ENCODE measurements at places on chromosomes 2 and 18.

DNA sequence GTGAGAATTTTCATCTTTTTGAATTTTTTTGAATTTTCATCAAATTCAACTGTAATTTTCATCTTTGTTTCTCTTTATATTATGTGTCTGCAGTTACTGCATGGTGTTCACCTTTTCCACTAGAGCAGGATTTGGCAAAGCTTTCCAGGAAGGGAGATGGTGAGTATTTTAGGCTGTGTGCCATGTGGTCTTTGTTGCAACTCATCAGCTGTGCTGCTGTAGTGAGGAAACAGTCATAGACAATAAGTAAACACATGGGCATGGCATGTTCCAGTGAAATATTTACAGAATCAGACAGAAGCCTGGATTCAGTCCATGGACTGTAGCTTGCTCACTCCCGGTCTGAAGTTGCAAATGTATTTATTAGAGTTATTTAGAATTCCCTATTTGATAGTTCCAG, 120.4 kb downstream of the DCDC2C start:
- DNase-seq = peak; percentile 53

GRCh38 chr2:7676714-7677113, 759.5 kb downstream of the RNF144A start:
- no peak for DNase-seq

- no peak for DNase-seq
Measured at GRCh38 chr2:117562654-117563053, 251.8 kb upstream of the DDX18 start.

DNA sequence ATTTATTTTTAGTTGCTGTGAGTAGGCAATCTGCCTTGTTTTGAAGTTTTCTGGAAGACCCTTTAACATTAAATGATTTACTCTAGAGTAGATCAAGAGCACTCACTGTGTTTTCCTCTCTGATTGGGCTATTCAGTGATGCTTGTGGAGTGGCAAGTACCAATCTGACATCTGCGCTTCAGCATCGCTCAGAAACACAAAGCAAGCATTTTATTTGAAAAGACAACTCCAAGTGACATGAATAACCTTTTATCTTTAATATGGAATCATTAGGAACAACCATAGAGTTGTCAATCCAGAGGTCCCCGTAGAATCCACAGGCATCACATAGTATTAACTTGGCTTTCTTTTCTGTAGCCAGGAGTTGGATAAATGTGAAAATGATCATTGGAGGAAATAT, 114.7 kb downstream of the CPS1 start:
- no peak for DNase-seq

GRCh38 chr2:220941683-220942082, 630.4 kb downstream of the EPHA4 start:
- DNase-seq = no peak

- DNase-seq = no peak
Measured at GRCh38 chr2:121491518-121491917, 39.2 kb upstream of the RNU4ATAC start.

DNA sequence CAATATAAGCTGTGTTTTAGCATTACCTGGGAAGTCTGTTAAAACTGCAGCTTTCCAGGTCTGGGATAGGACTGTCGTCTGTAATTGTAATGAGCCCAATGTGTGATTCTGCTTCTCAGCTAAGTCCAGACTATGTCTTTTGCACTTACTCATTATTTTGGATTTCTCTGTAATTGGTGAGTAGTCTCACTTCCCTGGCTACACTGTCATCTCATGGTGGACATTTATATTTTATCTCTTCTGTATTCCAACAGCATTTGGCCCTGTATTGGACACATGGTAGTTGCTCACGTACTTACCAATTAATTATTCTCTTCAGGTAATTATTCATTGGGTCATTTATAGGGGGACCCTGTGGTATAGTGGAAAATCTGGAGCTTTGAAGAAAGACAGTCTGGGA, 28.0 kb downstream of the LHCGR start:
- DNase-seq = peak; percentile 57

GRCh38 chr2:13474538-13474937, 757.8 kb downstream of the TRIB2 start:
- DNase-seq = peak; percentile 12

DNA sequence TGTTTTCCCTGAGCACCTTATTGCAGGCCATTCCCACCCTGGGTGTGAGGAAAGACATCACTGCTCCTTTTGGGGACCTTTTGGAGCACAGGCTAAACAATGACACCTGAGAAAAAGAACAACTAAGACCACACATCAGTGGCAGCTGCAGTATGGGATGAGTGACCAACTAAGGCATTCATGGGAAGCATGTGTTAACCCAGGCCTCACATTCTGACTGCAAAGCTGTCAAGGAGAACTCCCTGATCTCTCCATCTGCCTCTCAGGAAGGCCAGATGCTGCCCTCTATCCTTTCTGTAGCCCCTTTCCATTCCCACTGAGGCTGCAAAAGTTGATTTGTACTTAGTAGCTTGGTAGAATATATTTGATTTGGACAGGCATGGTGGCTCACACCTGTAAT, 277.7 kb upstream of the FBXO11 start:
- no peak for DNase-seq

DNA sequence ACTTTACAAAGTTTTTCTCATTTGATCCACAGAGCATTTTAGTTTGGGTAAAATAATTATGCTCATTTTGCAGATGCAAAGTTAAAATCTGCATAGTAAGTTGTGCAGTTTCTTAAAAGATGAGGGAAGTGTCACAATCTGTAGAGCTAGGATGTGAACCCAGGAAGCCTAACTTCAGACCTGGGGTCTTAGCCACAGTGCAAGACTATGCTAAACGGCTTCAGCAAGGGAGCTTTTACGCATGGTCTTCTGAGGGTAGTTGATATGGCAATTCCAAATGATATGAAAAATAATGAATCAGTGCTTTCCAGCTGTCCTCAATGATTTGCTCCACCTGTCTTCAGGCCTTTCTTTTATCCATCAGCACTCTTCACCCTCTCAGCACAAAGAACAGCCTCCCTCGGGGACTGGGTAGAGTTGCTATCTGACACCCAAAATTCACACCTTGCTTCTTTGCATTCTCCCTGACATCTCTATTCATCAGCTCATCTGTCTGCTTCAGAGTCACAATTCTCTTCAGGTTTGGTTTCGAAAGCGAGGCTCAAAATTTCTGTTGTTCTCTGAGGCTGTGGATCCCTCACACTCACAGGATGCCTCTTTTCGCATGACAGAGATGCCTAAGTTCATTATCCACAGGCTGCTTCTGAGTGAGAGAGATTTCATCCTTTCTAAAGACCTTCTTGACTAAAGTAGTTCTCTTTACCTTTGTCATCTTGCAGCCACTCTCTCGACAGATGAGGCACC, 302.5 kb downstream of the NRXN1 start:
- DNase-seq = no peak

GRCh38 chr18:56489893-56490292, 148.5 kb downstream of the TXNL1 start:
- no peak for DNase-seq

- no peak for DNase-seq
Measured at GRCh38 chr18:9519399-9519798, 44.1 kb downstream of the RALBP1 start.

DNA sequence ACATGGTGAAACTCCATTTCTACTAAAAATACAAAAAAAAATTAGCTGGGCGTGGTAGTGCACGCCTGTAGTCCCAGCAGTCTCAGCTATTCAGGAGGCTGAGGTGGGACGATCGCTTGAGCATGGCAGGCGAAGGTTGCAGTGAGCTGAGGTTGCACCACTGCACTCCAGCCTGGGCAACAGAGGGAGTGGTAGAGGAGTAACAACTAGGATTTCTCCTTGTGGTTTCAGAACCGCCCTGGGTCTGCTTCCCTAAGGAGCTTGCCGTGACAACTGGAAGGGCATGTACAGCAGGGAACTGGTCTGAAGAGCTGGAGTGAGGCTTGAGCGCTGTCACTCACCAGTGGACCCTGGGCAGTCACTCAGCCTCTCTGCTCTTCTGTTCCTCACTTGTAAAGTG, 29.1 kb downstream of the REEP1 start:
- DNase-seq = no peak

DNA sequence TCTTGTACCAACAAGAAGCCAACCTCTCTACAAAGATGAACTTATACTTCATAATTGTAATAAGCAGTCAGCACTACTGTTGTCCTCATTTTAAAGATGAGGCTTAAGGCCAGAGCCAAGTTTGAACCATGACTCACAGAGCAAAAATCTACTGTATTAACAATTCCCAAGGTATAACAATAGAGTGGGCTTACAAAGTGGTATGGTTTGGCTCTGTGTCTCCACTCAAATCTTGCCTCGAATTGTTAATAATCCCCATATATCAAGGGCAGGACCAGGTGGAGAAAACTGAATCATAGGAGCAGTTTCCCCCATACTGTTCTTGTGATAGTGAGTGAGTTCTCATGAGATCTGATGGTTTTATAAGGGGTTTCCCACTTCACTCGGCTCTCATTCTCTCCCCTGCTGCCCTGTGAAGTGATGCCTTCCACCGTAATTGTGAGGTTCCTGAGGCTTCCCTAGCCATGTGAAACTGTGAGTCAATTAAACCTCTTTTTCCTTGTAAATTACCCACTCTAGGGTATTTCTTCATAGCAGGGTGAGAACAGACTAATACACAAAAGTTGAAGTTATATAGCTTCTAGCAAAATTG, 19.5 kb downstream of the MRPL44 start:
- peak; percentile 60 for DNase-seq

- DNase-seq = no peak
Measured at GRCh38 chr2:178295115-178295514, 100.8 kb downstream of the OSBPL6 start.

- no peak for DNase-seq
Measured at GRCh38 chr2:197248623-197249022, 62.0 kb downstream of the ANKRD44 start.

GRCh38 chr2:7025082-7025481, 107.9 kb downstream of the RNF144A start:
- no peak for DNase-seq

- no peak for DNase-seq
Measured at GRCh38 chr2:79774016-79774415, 261.2 kb downstream of the CTNNA2 start.

DNA sequence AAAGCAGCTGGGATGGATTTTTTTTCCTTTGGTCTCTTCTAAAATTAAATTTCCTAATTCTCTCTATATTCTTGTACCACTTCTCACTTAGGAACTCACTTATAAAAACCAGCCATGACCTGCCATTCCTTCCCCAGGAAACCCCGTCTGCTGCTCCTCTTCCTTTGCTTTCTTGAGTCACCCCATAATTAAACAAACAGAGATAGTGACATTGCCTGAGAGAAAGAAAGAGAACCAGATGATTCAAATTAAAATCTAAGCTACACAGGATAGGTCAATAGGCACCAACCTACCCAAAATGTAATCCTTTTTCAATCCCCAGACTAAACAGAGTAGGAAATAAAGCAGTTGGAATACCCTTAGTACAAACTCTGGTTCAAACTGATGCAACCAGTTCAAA, 9.7 kb downstream of the STK39 start:
- peak; percentile 30 for DNase-seq

GRCh38 chr2:217459680-217460405, 543.0 kb downstream of the TNS1 start:
- DNase-seq = no peak

DNA sequence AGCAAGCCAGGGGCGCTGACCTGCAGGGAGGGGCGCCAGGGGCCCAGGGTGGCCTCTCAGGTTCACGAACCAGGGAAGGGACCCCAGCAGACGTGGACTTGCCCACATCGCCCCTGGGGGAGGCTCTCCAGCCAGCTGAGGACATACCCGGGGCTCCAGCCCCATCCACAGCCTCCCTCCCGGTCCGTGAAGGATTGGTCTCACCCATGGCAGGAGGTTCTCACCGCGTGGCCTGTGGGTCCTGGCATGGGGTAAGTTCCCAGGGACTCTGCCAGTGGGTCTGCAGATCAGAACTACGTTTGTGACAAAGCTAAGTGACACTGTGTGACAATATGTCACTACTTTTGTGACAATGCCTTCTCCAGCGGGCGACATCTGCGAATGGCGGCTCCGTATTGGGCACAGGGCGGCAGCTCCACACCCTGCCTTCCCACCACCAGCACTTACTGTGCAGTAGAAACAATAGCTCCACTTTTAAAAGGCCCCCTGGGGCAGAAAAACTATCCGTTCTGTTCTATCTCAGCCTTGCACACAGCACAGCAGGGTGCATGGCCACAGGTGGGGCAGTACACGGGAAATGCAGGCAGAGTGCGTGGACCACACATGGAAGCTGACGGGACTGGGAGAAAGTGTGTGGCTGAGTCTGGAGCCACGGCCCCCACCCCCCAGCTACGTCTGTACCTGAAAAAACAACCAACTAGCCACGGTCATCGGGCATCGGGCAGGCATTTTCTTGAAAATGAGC, 65.2 kb upstream of the CTDP1 start:
- no peak for DNase-seq

DNA sequence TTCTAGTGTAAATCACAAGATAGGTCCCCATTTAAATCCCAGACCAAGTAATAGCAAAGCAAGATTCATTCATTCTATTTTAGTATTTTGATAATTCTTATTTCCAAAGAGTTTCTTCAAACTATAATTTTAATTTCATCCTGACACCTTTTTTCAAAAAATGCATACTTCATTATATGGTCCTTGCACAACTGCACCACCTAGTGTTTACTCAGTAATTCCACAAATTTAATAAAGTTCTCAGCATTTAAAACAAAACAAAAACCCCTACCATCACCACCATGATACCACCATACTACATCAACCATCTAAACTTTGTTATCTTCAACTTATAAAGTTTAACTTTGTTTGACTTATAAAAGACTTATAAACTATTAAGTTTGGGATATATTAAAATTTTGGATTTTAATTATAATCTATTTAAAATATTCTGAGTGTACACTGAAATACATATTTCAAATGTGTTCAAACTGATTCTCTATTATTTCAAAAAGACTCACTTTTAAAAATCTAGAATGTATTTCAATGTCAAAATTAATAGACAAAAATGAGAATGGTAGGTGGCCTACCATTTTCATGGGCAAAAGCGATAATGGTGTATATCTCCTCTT, 44.2 kb downstream of the WDPCP start:
- DNase-seq = peak; percentile 28

DNA sequence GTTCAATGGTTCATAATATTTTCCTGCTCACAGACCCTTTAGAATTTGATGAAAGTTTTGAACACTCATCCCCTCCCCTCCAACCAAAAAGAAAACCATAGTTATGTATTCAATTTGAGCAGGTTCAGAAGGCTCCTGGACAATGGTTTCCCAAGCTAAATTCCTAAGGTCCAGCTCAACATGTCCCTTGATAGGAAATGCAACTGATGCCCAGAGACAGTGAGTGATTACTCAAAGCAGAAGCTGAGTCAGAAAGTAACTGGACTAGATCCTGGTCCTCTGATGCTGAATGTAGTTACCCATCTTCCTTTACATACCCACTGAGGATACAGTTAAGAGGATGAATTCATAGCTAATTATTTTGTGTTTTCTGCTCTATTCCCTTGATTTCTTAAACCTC, 218.9 kb upstream of the NCKAP5 start:
- DNase-seq = peak; percentile 48

- DNase-seq = no peak
Measured at GRCh38 chr2:15155959-15156574, 405.1 kb downstream of the NBAS start.

DNA sequence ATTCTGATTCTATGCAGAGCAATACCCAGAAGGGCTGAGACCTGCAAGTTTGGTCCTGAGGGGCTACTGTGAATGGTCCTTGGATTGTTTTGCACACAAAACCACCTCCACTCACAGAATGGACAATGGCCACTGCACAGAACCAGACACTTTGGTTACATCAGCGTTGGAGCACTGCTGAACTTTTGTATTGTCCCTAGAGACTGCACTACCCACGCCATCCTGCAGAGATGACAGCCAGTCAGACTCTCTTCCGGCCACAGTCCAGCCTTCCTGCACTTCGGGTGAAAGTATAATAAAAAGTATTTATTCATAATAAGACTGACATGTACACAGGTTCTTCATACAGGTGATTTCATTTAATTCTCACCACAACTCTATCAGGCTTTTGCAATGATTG, 35.7 kb downstream of the CELF4 start:
- no peak for DNase-seq

Measured in PC-3 (cell line).